ENCODE measurements at places on chromosomes 6 and 20.

- no peak for DNase-seq
Observed at GRCh38 chr6:17725083-17725482, 18.4 kb upstream of the NUP153 start.

- no peak for DNase-seq
Observed at GRCh38 chr6:26494117-26494516, 6.0 kb upstream of the BTN1A1 start.

DNA sequence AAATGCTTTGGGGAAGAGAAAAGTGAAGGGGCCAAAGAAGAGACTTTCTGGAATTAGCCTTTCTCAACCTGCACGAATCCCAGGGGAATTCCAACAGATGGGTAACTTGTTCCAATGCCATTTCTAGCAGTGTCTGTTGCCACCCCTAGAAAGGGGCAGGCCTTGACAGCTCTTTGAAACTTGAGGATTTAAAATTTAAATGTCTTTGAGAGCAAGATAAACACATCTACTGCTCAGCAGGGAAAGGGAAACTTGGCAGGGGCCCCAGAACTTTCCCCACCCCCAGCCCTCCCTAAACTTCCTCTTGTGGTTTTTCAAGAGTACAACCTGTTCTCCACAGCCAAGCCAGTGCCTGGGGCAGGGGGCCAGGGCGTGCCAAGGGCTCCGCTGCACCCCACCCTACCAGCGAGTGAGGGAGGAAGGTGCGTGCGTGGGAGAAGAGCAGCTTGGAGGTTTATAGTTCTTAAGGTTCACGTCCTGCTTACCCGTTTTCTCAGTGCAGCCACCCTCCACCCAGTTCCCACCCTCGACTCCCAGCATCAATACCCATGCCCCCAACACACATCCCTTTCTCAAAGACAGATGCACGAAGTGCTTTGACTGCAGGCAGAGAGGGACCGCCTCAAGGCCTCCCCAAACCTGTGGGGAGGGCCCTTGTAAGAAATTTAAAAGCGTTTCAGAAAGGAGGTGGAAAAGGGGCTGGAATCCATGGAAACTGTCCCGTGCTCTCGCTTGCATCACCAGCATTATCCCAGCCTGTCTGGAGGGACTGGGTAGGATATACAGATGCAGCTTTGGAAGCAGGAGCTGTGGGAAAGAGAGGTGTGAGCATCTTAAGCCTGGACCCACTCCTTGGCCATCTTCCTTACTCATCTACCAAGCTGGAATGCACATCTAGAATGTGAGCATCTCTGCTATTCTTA is 4.5 kb upstream of the TAF8 start:
- DNase-seq = no peak

- DNase-seq = no peak
Observed at GRCh38 chr20:29689411-29690225, 1567.8 kb upstream of the DEFB115 start.

GRCh38 chr6:12324099-12324498 is 33.9 kb downstream of the EDN1 start:
- no peak for DNase-seq

- peak; percentile 83 for DNase-seq
Observed at GRCh38 chr6:137657351-137657911, 163.2 kb upstream of the OLIG3 start.

DNA sequence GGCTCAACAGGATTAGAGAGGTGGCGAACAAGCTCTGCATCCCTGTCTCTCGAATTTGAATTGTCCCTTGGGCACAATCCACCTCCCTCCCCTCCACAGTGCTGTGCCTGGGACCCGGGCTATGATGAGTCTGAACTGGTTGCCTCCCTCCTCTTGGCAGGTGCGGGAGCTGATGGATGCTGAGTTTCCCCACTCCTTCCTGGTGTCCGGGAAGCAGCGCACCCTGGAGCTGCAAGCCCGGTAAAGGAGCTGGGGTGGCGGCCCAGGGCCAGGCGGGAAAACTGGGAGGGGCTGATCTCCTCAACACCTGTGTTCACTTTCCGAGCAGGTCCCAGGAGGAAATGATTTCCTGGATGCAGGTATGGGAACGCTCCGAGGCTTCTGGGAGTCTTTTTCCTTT is 14.9 kb downstream of the FGD2 start:
- no peak for DNase-seq
